AML-193 (cell line): ENCODE measurements at places on chromosomes 5 and 9.

DNA sequence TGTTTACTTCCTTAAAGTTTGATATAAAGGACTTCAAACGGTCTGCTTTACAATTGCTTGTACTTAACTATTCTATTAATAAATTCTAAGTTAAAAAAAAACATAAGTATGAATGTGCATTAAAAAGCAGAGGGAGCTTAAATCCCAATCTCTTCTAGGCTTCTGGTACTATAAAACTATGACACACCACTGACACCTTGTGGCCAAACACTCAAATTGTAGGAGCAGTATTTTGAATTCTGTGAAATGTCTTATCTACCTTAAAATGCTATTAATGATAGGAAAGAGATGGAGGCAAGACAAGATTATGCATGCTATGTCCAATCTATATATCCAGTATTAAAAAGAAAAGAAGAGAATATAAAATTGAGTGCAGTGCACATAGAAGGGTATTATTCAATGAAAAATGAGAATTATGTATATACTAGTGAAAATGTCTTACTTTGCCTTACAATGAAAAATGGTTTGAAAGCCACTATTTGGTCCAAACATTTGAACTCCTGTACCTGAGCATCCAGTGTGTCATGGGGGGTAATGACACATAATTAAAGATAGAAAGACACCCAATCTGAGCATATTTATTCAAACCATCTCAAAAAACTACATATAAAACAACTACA lies 87.6 kb downstream of the ERP44 start:
- peak; percentile 80 for DNase-seq

GRCh38 chr9:133942206-133942975 lies 49.7 kb downstream of the VAV2 start:
- no peak for DNase-seq

GRCh38 chr9:105757496-105758251 lies 63.3 kb downstream of the TMEM38B start:
- peak; percentile 75 for DNase-seq

DNA sequence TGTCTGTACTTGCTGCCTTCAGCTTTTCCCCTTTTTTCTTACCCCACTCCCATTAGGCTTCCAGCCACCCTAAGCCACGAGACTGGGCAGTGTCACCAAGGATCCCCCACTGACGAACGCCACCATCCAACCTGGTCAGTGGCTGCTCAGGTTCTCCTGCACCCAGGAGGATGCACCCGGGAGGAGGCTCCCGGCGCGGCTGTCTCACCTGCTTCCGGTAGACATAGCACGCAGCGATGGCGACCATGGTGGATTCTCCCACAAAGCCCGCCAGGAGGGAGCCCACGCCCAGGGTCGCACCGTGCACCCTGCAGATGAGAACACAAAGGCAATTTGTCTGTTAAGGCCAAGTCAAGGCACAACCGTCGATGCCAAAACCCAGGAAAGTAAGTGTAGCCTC lies 48.1 kb downstream of the OTULIN start:
- no peak for DNase-seq

GRCh38 chr9:91341258-91341746 lies 20.4 kb downstream of the AUH start:
- no peak for DNase-seq

GRCh38 chr9:93616044-93616443 lies 39.7 kb downstream of the PHF2 start:
- no peak for DNase-seq

DNA sequence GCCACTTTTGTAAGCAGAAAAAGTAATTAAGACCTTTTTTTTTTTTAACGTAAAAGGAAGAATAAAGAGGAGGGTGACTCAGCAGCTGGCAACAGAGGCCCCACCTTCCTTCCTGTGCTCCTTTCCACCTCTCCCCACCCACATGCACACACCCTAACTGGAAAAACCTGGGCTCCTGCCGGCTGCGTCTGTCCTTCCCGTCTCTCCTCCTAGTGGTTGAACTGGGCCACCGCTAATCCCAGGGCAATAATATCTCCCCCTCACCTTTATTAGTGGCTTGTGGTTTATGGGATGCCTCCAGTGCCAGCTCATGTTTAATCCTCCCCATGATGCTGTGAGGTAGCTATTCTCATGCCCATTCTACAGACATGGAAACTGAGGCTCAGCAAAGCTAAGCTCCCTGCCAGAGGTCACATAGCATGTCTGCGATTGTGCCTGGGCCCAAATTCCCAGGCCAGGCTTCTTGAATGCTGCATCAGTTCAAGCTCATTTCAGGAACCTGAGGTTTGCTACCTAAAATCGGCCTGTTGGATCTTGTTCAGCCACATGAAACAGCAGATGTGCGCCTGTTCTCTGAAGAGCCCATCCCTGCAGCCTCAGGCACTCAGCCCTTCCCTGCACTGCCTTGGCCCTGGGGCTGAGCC lies 60.9 kb upstream of the IL17B start:
- DNase-seq = no peak

DNA sequence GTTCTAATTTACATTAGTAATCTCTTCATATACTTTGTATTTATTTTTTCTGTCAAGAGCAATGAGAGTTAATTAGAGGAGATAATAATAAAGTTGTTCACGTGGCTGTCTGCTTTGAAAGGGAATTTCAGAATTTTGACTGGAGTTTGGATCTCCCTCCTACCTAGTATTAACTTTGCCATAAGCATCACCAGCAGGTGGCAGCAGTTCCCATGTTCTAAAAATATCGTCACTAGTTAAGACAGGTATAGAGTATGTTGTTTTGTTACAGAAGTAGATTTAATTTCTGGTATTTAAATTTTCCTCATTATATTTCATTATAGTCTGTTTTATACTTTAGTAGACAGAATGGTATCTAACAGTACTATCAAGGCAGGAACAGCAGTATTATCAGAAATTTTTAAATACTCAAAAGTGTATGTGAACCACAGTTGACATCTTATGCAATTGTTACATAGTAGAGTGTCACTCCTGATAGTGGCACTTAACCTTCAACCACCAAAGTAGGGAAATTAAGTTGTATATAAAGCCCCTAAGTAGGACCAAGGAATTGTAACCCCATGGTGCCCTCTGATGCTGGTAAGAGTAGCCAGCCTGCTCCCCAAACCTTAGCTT lies 20.4 kb downstream of the GNPDA1 start:
- peak; percentile 55 for DNase-seq
